COLO829 (cell line): ENCODE measurements at places on chromosomes 6 and 20.

DNA sequence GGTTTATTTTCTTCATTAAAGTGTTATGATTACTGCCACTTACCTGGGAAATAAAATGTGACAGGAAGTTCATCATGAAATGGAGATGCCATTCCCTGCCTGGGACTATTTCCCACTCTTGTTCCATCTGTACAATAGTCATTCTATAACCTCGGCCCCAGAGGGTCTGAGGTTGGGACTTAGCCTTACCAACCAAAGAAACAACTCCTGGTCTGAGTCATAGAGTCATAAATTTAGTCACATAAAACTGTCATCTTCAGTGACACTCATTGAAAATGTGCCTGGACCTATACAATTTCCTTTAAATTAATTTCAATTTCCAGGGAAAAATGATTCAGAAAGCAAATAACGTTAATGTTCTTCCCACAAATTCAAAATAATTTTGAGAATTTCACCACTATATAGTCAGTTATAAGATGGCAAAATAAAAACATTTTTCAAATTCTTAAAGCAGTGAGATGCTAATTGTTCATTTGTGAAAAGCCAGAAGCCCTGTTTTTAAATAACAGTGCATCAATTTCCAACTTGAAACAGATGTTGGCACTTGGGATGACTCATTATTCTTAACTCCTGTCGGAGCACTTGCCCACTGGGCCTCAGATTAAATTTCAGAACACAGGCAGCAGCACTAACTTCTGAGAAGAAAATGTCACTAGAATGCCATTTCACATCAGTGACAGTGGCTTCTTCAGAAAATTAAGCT lies 201.2 kb upstream of the SMLR1 start:
- peak; percentile 17 for DNase-seq

DNA sequence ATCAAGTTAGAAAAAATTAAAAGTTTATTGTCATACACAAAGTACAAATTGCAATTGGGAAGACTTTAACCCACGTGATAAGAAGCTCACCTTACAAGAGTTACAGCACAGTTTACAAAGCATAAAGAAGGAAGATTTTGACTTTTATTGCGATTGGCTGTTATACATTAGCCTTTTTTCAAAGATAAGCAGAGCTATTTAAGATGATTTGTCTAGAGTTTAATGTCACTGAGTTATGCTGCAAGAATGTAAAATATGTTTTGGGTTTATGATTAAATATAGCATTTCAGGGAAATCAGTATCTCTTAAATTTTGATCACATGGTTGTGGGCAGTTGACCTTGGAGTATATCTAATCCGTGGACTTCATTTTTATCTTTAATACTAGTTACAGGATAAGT lies 664.2 kb upstream of the PTCHD4 start:
- no peak for DNase-seq

DNA sequence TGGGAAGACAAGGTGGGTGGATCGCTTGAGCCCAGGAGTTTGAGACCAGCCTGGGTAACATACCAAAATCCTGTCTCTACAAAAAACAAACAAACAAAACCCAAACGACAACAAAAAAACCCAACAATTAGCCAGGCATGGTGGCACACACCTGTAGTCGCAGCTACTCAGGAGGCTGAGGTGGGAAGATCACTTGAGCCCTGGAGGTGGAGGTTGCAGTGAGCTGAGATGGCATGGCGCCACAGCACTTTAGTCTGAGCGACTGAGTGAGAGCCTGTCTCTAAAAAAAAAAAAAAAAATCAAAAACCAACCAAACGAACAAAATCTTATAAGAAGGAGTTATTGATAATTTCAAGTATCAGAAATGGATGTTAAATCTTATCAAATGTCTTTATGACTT lies 114.9 kb downstream of the CDH26 start:
- DNase-seq = no peak

GRCh38 chr6:134123666-134124208 lies 71.3 kb upstream of the SLC2A12 start:
- no peak for DNase-seq

DNA sequence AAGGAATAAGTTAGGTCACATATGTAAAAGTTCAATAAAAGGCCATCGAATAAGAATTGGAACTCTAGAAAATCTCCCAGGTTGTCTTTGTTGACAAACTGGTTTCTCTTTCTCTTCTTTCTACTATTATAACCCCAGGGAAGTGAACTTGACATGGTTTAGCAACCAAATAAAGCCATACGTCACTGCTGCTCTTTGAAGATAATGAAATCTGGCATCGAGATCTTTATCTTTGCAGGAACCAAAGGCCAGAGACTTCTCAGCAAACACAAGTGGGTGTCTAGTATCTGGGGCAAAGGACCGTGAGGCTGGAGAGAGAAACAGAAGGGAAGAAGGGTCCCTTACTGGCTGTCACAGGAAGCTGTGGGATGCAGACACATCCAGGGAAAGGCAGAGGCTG lies 286.7 kb upstream of the CDYL start:
- no peak for DNase-seq

DNA sequence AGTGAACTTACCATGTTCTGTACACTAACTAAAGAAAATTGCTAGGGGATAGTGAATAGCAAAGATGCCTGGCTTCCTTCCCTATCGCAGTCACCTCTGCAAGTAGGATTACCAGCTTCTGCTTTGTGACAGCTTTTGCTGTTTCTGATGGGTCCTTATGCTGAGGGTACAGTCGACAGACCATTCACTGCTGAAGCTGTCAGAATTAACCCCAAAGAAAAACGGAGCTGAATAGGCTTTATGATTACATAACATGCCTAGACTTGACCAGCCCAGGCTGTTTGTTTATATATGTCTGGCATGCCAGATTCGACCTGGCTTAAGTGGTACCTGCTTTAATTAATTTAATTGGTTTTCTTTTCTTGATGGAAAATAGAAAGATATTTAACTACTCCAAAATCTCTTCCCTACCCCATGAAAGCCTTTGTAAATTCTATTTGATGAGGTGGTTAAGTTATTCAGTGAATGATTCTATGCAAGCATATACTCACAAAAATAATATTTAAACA lies 21.7 kb upstream of the PRELID3B start:
- DNase-seq = no peak
